Psoas muscle (tissue), 8 donors: ENCODE measurements at places on chromosomes 4 and X. TPM values are rescaled to one million over a fixed set of nuclear protein-coding genes. Genes with fewer than 3 reads are reported as not detected.

The MRPL1 gene
- 37.4 TPM for total RNA-seq

The THAP9 gene
- total RNA-seq: 10.2 TPM

The NALF2 gene
- 0.09 TPM for total RNA-seq

The CSAG2 gene
- total RNA-seq: not detected

The RTL5 gene
- total RNA-seq: 1.5 TPM

The CDKL2 gene
- total RNA-seq: 0.30 TPM

The TMSB15C gene
- total RNA-seq: 0.15 TPM

The MECP2 gene
- total RNA-seq: 36.7 TPM

The FANCB gene
- total RNA-seq: 0.32 TPM

The IDUA gene
- total RNA-seq: 6.0 TPM

The ZNF732 gene
- 0.10 TPM for total RNA-seq

The CLDN2 gene
- total RNA-seq: not detected

The PAGE2B gene
- not detected for total RNA-seq

The WNK3 gene
- 0.15 TPM for total RNA-seq

The POU3F4 gene
- not detected for total RNA-seq

The MAGED4 gene
- 0.28 TPM for total RNA-seq

The FAM184B gene
- 0.38 TPM for total RNA-seq

The TBC1D8B gene
- total RNA-seq: 0.99 TPM

The RASSF6 gene
- not detected for total RNA-seq

The FAAH2 gene
- total RNA-seq: not detected

The USP17L12 gene
- not detected for total RNA-seq

The TCEAL4 gene
- total RNA-seq: 50.0 TPM

The ATP8A1 gene
- 17.5 TPM for total RNA-seq

The STK32B gene
- 0.52 TPM for total RNA-seq

The RAB41 gene
- total RNA-seq: not detected

The TSPAN7 gene
- total RNA-seq: 234 TPM

The PABPC5 gene
- 0.36 TPM for total RNA-seq

The APLN gene
- 2.2 TPM for total RNA-seq

The ERVMER34-1 gene
- not detected for total RNA-seq

The KIT gene
- total RNA-seq: 1.8 TPM

The HEPH gene
- 0.19 TPM for total RNA-seq

The NR3C2 gene
- 17.9 TPM for total RNA-seq

The CCSER1 gene
- total RNA-seq: 2.5 TPM

The REELD1 gene
- total RNA-seq: not detected

The TMPRSS11F gene
- total RNA-seq: not detected

The GRID2 gene
- total RNA-seq: not detected

The SPARCL1 gene
- total RNA-seq: 122 TPM

The SPOCK3 gene
- total RNA-seq: not detected

The PNMA6A gene
- 0.17 TPM for total RNA-seq

The NLGN3 gene
- 0.32 TPM for total RNA-seq

The RAB40AL gene
- not detected for total RNA-seq

The PGRMC2 gene
- 37.3 TPM for total RNA-seq

The SERTM2 gene
- total RNA-seq: not detected

The CT45A3 gene
- total RNA-seq: not detected

The ADH1C gene
- 5.4 TPM for total RNA-seq

The PRR32 gene
- 7.9 TPM for total RNA-seq
